ENCODE measurements at places on chromosomes 5 and 9.

GRCh38 chr9:101466863-101467262, 31.3 kb upstream of the ALDOB start:
- DNase-seq, result no peak

GRCh38 chr5:145340099-145340498, 495.0 kb downstream of the PRELID2 start:
- no peak for DNase-seq

DNA sequence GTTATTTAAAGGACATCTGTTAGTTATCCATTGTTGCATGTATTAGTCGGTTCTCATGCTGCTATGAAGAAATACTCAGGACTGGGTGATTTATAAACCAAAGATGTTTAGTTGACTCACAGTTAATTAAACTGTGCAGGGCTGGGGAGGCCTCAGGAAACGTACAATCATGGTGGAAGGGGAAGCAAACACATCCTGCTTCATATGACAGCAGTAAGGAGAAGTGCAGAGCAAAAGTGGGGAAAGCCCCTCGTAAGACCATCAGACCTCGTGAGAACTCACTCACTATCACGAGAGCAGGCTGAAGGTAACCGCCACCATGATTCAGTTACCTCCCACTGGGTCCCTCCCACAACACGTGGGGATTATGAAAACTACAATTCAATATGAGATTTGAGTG, 2064.1 kb downstream of the MAT2B start:
- DNase-seq, result no peak

GRCh38 chr5:179836225-179837019, 15.7 kb downstream of the SQSTM1 start:
- DNase-seq, result peak; percentile 24

DNA sequence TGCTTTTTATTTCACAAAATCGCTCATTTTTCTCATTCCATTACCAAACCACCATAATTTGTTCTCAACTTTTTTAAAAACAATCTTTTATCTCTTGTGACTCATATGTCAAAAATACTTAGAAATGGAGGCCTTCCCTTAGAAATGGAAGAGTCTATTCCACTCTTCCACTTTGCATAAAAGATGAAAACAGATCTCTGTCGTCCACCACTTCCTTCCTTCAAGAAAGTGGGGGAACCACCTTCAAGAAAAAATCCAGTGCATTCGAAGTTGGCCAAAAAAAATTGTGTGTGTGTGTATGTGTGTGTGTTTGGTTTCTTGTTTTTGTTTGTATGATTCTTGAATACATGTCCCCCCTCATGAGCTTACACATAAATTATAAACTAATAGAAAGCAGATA, 628.8 kb upstream of the DMAC1 start:
- DNase-seq, result no peak

- DNase-seq, result peak; percentile 5
These were observed 60.6 kb downstream of the IL6ST start for GRCh38 chr5:55934115-55934613.

DNA sequence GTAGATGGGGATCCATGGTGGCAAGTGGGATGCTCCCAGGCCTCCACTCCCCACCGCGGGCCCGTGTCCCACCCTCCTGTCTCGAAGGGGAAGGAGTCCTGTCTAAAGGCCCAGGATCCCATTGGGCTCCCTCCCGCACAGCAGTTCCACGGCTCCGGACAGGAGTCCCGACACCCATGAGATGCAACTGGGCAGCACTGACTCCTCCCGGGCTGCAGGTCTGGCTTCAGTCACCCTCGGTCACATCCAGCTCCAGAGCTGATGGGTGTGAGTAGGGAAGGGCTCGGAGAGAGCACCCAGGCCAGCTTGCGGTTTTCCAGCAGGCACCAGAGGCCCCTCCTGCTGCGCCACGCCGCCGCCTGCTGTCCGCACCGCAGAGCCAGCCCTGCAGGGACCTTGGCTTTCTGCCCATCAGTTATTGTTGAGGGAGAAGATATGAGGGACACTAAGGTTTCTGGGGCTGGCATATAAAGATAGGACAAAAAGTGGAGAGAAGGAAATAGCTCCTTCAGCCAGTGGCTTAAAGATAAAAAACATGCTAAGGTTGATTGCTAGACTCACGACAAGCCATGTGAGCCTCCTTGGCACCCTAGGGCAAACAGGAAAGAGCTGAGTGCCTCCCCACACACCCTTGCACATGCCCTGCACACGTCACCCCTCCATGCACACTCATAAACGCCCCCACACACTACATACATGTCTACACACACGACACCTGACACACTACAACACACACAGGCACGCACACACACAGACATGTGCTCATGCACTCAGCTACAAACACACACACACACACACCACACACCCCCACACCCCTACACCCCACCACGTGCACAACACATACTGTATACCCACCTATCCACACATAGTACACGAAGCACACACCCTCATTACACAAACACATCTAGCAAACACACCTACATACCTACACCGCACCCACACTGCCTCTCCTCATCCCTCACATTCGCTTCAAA, 79.0 kb downstream of the AK8 start:
- no peak for DNase-seq

DNA sequence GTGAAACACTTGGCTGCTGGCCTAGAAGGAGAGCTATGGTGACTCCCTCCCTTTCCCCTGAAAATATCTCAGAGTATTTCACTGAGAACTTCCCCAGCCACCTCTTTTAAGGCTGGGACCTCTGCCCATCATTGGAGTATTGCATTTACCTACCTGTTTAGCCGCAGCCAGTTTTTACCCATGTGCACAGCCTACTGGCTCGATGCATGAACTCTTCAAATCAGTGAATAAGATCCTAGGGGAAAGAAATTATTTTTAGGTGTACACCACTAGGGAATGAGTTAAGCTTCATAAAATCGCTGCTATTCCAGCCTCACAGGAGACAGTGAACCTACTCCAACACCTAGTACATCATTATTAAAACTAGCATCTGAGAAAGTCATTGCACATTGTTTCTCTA, 16.8 kb upstream of the FAM174A start:
- no peak for DNase-seq

DNA sequence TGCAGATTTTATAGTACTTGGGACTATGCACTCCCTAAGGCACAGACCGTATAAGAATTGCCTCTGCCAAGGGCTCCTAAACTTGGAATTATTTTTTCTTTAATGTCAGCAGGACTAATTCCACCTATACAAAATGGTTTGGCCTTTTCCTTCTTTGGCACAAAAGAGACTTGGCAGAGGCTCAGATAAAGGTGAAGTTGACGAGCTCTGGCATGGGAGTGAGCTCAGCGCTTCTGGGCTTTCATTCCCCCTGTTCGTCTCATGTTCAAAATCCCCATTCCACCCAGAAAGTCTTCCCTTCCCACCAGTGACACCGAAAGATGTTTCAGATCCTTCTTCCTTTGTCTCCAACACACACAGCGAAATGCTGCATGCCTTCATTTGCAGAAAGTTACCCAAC, 61.2 kb downstream of the F2RL2 start:
- DNase-seq, result no peak

DNA sequence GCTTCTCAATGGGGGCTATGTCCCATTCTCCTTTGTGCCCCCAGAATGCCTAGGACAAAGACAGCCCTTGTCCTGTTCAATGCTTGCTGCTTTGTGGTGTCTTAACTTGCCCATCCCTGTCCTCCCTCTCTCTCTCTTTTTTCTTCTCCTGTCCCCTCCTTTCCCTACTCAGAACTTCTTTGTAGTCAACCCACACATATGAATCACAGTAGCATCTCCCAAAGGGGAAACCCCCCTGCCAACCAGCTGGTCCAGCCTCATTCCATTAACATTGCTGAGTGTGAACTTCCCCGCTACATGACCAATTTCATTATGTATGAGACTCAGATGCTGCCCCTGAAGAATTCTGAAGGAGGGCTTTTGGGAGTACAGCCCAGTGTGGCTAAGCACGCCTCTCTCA, 408.3 kb downstream of the ENC1 start:
- DNase-seq, result no peak

DNA sequence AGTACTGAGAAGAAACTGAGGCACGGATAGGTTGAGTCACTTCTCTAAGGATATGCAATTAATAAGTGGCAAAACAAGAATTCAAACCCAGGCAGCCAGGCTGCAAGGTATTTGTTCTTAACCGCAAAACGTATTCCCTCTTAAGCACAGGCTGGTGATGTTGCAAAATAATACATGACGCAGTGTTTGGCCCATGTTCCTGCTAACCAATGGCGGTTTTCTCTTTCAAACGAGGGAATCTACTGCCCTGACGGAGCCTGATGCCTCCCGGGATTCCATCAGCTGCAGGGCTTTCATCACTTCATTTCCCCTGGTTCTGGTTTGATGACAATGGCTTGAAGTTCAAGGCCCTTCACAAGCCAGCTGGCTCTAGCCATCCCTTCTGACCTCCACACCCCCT, 154.8 kb downstream of the SLIT3 start:
- no peak for DNase-seq

DNA sequence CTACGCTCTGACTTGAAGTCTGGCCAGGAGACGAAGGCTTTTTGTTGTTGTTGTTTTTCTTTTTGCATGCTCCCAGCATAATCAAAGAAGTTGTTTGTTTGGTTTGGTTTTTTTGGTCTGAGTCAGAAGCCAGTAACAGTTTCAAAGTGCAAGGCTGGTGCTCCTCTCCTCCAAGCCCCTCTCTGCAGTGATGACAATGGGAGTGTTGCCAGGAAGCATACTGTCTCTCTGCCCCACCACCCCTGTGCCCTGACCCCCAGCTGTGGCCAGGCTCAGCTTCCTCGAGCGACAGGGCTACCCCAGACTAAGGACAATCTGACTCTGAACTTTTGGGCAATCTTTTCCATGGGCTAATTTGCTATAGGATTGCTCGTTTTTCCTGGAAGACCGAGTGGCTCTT, 173.8 kb upstream of the PITX1 start:
- DNase-seq, result no peak

DNA sequence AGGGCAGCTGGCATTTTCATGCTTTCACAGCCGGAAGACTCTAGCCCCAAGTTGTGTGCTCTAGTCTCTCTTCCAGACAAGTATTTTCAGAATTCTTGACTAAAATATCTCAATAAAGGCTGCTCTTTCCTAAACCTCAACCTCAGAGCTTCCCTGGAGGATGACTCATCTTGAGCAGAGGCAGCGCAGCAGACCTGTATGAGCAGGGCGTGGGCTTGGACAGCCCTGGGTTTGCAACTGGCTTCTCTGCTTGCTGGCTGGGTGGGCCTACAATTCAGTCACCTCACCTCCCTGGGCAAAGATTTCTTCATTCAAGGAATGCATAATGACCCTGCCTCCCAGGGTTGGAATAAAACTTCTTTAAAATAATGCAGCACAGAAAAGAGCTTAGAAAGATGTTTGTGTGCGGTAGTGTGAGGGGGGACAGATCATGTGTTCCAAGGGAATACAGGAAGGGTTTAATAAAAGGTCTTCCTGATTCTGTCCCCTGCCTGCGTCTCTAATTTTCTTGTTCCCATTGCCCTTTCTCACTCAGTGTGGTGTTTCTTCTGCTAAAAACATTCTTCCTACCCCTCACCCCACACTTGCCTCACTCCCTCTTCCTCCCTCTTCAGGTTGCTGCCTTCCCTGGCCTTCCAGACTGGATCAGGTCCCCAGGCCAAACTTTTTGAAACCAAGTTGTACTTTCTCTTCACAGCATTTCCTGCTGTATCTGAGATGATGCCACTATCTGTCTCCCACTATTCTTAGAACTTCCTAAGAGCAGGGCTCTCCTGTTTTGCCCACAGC, 39.4 kb upstream of the MAP1B start:
- DNase-seq, result no peak

DNA sequence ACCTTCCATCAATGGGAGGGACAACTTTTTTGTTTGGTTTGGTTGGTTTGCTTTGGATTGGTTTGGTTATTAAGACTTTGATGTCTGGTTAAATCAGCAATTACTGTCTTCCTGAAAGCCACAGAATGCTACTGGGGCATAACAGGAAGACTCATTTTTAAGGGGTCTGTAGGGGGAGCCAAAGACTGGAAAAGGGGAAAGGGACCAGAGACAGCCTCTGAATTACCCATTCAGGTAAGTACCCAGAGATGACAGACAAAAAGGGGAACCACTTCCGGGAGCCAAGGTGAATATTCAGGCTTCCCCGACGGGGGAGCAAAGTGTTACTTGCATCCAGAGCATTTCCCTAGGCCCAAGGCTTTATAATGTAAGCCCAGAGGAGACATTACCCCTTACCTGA, 4.6 kb upstream of the FEM1C start:
- DNase-seq, result no peak

DNA sequence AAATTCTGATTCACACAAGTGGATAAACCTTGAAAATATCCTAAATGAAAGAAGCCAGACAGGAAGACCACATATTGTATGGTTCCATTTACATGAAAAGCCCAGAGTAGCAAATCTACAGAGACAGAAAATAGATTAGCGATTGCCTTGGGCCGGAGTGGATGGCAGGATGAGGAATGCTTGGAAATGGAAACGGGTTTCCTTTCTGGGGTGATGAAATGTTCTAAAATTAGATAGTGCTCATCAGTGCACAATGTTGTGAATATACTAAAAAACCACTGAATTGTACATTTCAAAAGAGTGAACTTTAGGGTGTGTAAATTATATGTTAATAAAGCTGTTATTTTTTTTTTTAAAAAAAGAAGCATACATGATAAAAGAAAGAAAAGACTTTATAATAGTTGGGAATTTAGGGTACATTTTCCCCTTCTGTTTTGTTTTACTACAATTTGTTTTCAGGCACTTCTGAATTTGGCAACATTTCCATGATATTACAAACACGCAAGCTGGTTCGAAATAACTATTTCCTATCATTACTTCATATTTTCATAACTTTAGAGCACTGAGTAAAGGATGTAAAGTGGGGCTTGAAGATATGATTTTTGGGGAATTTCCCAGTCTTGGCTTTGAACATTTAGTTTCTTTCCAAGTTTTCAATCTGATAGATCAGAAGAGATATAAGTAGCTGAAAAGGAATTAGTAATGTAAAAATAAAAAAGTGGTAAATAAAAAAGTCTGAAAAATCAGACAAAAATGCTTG, 23.9 kb downstream of the SLC35A4 start:
- DNase-seq, result no peak

GRCh38 chr5:94731471-94731870, 113.0 kb downstream of the SLF1 start:
- DNase-seq, result no peak

DNA sequence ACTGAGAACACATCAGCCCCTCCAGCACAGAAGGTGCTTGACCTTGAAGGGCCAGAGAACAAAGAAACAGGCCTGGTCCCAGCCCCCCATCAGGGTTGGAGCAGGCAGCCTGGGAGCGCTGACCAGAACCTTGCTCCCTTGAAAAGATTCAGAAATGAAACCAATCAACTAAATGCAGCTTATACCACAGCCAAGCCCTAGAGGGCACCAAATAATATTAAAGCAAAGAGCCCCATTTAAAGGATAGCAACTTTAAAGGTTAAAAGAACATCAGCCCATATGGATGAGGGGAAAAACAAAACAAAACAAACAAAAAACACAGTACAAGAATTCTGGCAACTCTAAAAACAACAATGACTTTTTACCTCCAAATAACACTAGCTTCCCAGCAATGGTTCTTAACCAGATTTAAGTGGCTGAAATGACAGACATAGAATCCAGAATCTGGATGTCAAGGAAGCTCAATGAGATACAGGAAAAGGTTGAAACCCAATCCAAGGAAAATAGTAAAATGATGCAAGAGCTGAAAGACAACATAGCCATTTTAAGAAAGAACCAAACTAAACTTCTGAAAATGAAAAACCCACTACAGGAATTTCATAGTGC, 471.9 kb downstream of the MTRR start:
- no peak for DNase-seq

GRCh38 chr9:75169623-75170022, 81.3 kb downstream of the OSTF1 start:
- DNase-seq, result no peak

Data from stimulated activated naive CD4-positive, alpha-beta T cell (primary cell).